Caki2 (cell line): ENCODE measurements at places on chromosomes 11 and 22. TPM values are rescaled to one million over a fixed set of nuclear protein-coding genes. Genes with fewer than 3 reads are reported as not detected.

Gene RAB36
- 9.1 and 10.9 TPM in 2 replicates for total RNA-seq

Gene NLRP14
- total RNA-seq: not detected in 2 replicates

- no peak for DNase-seq
These were observed 69.2 kb downstream of the PRSS23 start for GRCh38 chr11:86869531-86869930.

DNA sequence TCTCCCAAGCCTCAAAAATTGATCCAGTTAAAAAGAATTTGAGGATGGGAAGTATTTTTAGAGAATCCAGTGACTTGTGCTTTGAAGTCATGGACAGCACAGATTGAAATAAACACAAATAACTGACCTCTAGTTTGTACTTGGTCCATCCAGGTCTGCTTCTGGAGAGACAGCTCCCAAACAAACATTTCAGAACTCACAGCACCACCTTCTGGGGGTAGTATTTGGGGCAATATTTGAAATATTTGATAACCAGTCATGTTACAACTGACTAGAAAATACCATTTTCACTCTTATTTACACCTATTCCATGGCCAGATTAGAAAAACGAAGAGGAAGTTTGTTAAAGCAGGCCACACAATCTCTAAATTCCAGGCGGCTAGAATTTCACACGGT, 56.2 kb downstream of the CTSC start:
- no peak for DNase-seq

DNA sequence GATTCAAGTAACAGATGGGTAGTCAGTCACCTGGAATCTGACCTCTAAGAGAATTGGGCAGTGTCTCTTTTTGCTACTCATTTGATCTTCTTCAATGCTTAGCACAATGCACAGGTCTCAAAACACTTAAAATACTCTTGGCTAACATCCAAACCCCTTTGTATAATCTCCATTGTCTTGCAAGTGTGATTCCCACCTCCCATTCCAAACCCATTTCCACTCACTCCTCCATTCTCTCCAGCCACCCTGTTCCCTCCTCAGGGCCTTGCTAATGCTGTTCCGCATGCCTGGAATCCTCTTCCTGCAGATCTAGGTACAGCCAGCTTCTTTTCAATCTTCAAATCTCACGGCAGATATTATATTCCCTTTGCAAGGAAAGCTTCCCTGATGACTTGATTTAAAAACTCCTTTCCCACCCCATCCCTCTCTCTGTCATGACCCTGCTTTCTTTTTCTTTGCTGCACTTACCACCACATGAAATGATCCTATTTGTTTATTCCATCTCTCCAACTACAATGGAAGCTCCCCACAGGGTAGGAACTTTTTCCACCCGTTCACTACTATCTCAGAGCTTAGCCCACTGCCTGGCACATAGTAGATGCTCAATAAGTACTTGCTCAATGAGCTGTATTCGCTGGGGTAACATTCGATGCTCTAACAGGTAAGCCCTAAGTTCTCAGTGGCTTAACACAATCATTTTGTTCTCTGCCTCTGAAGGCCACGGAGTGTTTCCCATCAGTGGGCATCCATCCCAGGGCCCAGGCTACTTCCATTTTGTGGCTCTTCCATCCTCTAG, 121.7 kb downstream of the MN1 start:
- DNase-seq: no peak

- DNase-seq: no peak
These were observed 851.1 kb upstream of the FAT3 start for GRCh38 chr11:91373497-91373896.

- DNase-seq: no peak
These were observed 28.5 kb downstream of the P4HA3 start for GRCh38 chr11:74282914-74283371.

- DNase-seq: no peak
These were observed 3.7 kb upstream of the MS4A10 start for GRCh38 chr11:60781286-60781980.

Gene TRIM29
- 0.41 and 2.7 TPM in 2 replicates for total RNA-seq

GRCh38 chr11:118012083-118012669, 26.0 kb downstream of the IL10RA start:
- DNase-seq: peak; percentile 2

Gene GP1BB
- total RNA-seq: 11.2 and 12.3 TPM in 2 replicates

- DNase-seq: peak; percentile 93
These were observed 5.0 kb upstream of the CCDC88B start for GRCh38 chr11:64334764-64335735.

- DNase-seq: no peak
These were observed 192.8 kb upstream of the SORL1-AS1 start for GRCh38 chr11:121645596-121645995.

GRCh38 chr11:57402188-57403002, 11.9 kb upstream of the PRG2 start:
- no peak for DNase-seq

- no peak for DNase-seq
These were observed 704.3 kb downstream of the DLG2 start for GRCh38 chr11:84922836-84923235.

GRCh38 chr11:35933320-35933871, 10.5 kb upstream of the LDLRAD3 start:
- DNase-seq: no peak

- DNase-seq: no peak
These were observed 928 bp downstream of the FBXO7 start for GRCh38 chr22:32475468-32476010.

Gene AQP11
- 0.35 and 6.3 TPM in 2 replicates for total RNA-seq

Gene RIN1
- total RNA-seq: 24.5 and 28.4 TPM in 2 replicates
